NCI-H146 (cell line): ENCODE measurements at places on chromosomes 12 and 14.

- DNase-seq, result no peak
These were observed 56.5 kb downstream of the HCAR2 start for GRCh38 chr12:122646517-122647217.

DNA sequence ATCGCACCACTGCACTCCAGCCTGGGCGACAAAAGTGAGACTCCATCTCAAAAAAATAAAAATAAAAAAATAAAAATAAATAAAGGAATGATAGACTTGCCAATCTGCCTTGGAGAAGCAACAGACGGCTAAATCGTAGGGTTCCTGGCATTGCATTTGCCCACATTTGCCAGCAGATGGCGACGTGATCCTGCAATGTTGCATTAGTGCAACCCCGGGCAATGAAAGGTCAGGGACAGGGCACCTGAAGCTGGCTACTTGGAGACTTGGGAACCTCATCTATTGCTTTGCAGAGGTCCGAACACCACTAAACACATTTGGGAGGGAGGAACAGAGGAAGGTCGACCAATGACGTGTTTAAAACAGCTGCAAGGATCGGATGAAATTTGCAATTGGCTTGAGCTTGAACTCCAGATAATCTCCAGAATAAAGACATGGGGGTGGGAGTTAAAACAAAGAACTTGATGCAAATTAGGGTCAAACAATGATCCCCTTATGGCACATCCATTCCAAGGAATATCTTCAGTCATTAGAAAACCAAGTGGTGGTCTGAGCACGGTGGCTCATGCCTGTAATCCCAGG, 34.6 kb downstream of the SPRING1 start:
- peak; percentile 50 for DNase-seq

GRCh38 chr12:125296701-125297100, 231.5 kb downstream of the AACS start:
- DNase-seq, result no peak

DNA sequence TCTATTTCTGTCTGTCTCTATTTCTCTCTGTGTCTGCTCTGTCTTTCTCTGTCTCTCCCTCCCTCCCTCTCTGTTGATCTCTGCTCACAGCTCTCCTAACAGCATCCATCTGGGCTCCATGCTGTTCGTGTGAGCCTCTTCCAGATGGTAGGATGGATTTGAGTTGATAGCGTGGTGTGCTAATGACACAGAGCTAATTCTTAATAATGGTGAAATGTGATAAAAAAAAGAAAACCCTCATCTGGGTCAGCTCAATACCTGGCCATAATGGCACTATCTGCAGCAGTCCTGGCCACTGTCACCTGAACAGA, 96.4 kb downstream of the AACS start:
- peak; percentile 30 for DNase-seq

- DNase-seq, result no peak
These were observed 5.0 kb upstream of the E2F7 start for GRCh38 chr12:77070382-77070781.
